Panc1 (cell line): ENCODE measurements at places on chromosomes 5 and 9. TPM values are rescaled to one million over a fixed set of nuclear protein-coding genes. Genes with fewer than 3 reads are reported as not detected.

GRCh38 chr9:133656211-133657119 lies 20.3 kb downstream of the DBH start:
- DNase-seq, result no peak

GRCh38 chr5:92369587-92369986 lies 986.5 kb upstream of the ARRDC3 start:
- DNase-seq, result no peak

GRCh38 chr5:126471875-126472537 lies 48.8 kb downstream of the GRAMD2B start:
- DNase-seq, result no peak

DNA sequence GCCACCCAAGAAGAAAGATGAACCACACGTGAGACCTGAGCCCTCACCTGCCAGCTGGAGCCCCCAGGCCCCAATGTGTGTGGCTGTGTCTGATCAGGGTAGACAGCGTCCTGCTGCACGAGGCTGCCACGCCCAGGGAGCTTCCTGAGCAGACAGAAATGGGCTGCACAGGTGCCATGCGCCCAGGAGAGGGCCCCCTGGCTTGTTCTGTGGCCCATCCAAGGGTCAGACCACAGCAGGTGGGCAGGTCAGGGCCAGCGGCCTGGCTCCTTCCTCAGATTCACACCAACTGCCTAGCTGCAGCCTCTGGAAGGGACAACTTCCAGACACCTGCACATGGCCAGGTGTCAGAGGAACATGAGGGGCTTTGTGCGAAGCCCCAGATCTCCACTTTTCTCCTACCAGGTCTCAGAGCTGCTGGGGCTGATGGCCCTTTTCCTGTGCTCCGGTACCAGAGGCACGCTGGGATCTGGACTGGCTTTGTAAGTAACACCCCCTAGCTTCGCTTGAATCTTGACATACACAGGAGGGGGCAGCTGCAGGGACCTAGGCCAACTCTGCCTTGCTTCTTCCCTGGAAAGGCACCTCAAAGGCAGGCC lies 10.8 kb downstream of the SARDH start:
- DNase-seq, result no peak

The ZSWIM6 gene
- total RNA-seq, result 10.8 TPM

The GABRA1 gene
- not detected for total RNA-seq

The TERT gene
- total RNA-seq, result 8.9 TPM

DNA sequence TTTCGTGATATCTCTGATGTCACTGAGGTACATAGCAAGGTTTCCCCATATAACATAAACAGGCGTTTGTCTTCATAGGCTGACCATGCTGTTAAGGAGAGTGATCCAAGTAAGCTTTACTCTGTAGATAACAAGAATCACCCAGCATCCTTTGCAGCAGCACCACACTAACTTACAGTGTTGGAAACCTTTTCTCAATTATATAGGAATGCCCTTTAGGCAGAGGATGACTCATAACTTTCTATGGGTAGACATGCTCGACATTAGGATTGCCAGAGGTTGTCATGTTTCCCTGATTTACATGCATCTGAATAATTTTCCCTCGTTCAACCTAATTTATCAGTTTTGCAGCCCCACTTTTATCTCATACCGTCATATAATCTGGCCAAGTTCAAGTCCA lies 870.0 kb upstream of the CDH9 start:
- no peak for DNase-seq

DNA sequence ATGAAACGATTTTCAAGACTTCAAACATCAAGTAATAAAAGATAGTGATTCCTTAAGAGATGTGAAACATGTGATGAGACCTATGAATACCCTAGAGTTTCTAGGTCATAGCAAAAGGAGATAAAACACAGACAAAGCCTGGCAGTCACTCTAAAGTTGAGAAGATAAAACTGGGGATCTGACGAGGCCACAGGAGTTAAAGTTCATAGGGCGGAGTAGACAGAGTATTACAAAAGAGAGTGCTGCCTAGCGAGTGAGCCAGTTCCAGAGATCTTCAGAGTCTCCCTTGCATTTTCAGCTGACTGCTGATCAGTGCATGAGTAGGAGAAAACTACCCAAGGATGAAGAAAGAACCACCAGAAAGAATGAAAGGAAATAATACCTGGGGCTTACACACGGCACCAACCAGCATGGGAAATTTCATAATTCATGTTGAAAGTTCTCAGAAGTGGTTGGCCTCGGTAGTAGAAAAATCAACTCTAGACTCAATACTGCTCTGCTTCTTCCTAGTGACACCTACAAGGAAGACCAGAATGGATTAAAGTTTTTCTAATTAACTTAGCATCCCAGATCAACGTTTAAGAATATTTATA lies 30.4 kb downstream of the FBXO4 start:
- no peak for DNase-seq

DNA sequence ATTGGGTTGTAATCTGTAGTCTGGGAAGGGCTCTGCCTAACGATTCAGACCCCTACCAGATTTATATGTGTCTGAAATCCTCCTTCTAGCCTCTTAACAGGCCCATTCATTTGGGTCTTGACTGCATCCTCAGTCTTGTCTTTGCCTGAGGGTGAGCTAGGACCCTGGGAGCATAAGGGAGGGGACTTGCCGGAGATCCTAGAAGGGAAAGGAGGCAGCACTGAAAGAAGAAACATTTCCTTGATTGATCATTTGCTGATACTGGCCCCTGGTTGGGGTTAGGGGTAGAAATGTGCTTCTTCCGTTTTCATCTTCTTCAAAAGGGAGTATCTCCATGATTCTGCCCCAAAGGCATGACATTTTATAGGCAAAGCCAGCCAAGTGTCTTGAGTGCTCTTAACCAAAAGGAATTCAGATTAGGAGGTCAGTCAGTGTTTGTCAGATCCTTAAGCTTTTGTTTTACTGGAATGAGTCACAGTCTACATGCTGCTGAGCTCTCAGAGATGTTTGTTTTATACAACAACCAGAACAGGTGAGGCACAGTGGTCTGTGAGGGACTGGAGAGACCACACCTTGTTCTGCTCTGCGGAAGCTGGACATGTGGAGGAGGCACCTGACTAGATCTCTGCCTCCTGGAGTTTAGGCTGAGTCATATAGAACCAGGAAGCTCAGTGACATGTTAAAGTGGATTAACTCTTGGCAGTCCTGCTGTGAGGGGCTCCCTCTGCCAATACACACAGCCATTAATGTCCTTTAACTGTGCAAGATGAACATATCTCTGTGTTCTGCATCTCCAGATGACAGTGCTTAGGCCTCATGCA lies 37.7 kb downstream of the PCDHAC2 start:
- peak; percentile 57 for DNase-seq

The NUTM2F gene
- total RNA-seq, result not detected

The PHF2 gene
- 16.6 TPM for total RNA-seq

DNA sequence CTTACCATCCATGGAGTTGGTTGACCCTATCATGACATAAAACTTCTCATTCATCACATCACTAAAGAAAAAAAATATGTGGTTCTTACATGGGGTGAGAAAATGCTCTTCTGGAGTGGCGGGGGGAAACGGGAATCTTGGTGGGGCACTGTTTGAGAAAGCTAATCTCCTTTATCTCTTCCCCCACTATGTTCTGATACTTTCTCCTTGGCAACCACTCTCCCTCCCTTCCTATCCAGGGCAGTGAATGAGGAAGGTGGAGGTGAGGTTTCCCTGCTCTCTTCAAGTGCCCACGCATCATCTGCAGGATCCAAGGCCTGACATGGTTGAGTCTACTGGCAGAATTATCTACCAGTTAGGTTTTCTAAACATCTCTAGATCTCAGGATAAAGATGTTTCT lies 220.8 kb upstream of the TBCA start:
- no peak for DNase-seq

DNA sequence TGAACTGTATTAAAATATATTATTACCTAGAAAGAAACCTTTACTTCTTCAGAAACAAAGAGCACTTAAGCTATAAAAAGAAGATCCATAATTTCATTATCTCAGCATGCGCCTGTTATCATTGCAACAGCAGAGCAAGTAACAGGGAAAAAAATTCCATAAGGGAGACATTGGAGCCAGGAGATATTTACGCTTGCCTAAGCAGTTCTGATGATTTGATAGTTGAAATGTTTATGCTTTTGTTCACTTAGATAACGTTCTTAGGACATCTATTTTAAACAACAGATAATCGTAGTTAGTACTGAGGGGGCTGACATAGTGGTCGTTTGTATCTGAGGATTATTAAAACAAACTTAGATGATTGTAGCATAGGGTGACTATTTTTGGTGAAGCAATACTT lies 252.5 kb downstream of the NNT start:
- DNase-seq, result no peak

The CNTFR gene
- 2.7 TPM for total RNA-seq

- DNase-seq, result no peak
These were observed 291.6 kb downstream of the DOCK8 start for GRCh38 chr9:506281-506680.

DNA sequence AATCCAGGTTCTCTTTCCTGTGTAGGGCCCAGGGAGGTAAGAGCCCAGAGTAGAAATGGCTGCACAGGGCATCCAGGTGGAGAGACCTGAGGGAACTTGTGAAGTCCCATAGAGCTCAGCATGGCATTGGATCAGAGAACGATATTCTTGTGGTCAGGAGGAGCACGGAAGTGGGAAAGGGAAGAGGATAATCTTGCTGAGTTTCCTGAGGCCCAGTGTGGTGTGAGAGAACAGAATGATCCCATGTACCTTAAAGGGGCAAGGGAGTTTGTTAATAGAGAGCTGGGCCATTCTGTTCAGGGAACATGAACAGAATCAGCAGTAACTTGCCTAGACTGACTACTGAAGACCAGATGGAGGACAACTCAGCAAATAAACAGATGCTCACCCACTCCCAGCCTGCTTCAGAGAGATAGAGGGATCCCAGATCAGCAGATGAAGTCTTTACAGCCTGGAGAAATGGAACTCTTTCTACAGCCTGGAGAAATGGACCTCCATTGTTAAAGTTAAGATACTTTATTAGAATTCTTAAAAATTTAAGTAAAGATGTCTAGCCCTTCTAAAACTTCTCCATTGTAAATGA lies 119.7 kb upstream of the ELL2 start:
- no peak for DNase-seq

DNA sequence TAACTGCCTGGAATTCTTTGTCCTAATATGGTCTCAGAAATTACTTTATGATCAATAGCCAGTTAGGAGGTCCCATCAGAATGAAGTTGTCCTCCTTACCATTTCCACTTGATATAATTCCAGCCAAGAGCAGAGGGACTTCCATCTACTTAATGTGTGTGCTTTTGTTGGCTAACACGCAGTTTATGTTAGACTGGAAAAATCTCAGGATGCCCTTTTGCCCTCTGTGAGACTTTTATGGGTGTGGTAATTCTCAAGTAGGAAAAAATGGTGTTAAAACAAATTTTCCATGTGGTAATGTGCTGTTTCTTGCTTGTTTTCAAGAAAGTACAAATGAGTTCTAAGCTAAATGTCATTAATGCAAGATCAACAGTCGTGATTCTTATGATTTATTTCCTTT lies 327.1 kb downstream of the MTRR start:
- DNase-seq, result no peak

DNA sequence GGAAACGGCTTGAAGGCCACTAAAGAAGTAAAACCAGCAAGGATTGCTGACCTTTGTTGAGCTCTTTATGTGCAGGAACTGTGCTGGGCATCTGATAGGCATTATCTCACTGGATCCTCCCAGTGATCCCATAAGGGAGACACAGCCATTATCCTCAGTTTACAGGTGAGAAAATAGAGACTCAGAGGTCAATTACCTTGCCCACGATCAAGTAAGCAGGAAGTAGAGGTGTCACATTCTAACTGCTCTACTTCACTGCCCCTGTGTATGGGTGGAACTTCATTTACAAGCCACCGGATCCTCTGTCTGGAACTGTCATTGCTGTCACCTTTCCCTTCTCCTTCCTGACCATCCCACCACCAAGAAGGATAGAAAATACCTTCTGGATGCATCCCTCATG lies 248.9 kb downstream of the CRB2 start:
- no peak for DNase-seq

DNA sequence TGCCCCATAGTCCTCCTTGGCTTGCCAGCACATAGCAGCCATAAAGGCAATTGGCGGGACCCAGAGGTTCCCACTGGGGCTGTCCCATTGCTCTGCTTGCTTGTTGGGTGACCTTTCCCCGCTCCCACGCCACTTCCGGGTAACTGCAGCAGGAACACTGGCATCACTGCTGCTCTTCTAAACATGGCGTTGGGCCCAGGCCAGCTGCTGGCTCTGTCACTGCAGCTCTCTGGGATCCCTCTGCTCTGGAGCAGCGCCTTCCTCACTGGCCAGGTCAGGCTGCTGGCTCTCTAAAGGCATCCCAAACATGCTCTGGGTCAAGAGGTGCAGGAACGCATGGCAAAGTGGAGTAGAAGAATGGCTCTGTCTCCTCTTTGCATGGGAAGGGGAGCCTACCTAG lies 92.9 kb downstream of the DRD1 start:
- DNase-seq, result no peak

GRCh38 chr9:125103770-125104460 lies 39.4 kb downstream of the SCAI start:
- no peak for DNase-seq

The TAF11L6 gene
- total RNA-seq, result not detected

GRCh38 chr5:132253452-132254320 lies 3.8 kb upstream of the PDLIM4 start:
- DNase-seq, result no peak

DNA sequence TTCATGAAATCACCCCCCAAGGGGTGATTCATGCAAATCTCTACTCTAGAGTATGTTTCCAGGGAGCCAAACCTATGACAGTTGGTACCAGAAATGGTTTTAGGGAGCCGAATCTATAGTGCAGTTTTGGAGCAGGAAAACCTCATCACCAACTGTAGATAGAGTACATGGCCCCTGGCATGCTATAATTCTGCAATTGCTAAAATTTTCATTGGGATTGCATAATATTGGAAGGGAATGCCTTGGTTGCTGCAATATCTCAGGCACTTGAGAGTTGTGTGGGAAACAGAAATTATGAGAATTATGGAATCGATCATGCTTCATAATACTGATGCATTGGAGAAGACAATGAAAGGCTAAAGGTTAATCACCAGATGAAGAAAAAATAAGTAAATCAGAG lies 148.2 kb upstream of the PLPPR1 start:
- DNase-seq, result no peak

The ADGRD2 gene
- total RNA-seq, result not detected

The SLC34A1 gene
- not detected for total RNA-seq

- DNase-seq, result no peak
These were observed 302.1 kb downstream of the PARP8 start for GRCh38 chr5:50968356-50969149.

DNA sequence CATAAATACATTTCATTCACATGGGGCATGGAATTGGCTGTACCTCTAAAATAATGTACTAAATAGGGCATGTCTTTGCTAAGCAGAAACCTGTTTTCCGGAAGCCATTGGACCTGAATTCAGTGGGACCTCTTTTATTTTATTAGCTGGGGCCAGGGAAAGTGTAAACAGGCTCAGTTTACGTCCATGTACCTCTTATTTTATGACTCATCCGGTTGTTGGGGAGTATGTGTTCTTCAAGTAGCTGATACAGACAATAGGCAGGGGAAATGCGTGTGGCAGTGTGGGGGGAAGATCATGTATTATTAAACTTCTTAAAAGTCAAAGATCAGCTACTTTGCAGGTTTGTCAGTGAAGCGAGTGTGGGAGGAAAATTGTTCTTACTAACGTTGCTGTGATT lies 1.4 kb upstream of the GDNF start:
- DNase-seq, result no peak
